ENCODE measurements at places on chromosomes 6 and 20. TPM values are rescaled to one million over a fixed set of nuclear protein-coding genes. Genes with fewer than 3 reads are reported as not detected.

The WFDC10B gene
- total RNA-seq = not detected

The OGFR gene
- total RNA-seq = 24.1 TPM

The HLA-DQA2 gene
- not detected for total RNA-seq

The RUNX2 gene
- total RNA-seq = 0.70 TPM

The TSPO2 gene
- not detected for total RNA-seq
